ENCODE measurements at places on chromosomes 16 and 17. TPM values are rescaled to one million over a fixed set of nuclear protein-coding genes. Genes with fewer than 3 reads are reported as not detected.

GRCh38 chr16:31242206-31242605 lies 17.6 kb upstream of the ITGAM start:
- no peak overlapping the region for H3K4me3 ChIP-seq
- no peak for DNase-seq
- no peaks in the 10 kb centered on the region for H3K27me3 ChIP-seq
- no peaks in the 10 kb centered on the region for H3K36me3 ChIP-seq

GRCh38 chr17:81558941-81559806 lies 7.0 kb upstream of the FAAP100 start:
- DNase-seq = peak; percentile 61
- H3K4me1 ChIP-seq = no peaks in the 10 kb centered on the region
- H3K27me3 ChIP-seq = no peaks in the 10 kb centered on the region
- H3K36me3 ChIP-seq = peaks cover 18% of the 10 kb centered on the region

- no peaks in the 10 kb centered on the region for H3K36me3 ChIP-seq
- peak overlapping the region; percentile 73 for H3K4me3 ChIP-seq
- H3K27me3 ChIP-seq = no peaks in the 10 kb centered on the region
Observed at GRCh38 chr17:45052052-45052772, 780 bp upstream of the DCAKD start.

The MC1R gene
- total RNA-seq = 2.9 TPM

DNA sequence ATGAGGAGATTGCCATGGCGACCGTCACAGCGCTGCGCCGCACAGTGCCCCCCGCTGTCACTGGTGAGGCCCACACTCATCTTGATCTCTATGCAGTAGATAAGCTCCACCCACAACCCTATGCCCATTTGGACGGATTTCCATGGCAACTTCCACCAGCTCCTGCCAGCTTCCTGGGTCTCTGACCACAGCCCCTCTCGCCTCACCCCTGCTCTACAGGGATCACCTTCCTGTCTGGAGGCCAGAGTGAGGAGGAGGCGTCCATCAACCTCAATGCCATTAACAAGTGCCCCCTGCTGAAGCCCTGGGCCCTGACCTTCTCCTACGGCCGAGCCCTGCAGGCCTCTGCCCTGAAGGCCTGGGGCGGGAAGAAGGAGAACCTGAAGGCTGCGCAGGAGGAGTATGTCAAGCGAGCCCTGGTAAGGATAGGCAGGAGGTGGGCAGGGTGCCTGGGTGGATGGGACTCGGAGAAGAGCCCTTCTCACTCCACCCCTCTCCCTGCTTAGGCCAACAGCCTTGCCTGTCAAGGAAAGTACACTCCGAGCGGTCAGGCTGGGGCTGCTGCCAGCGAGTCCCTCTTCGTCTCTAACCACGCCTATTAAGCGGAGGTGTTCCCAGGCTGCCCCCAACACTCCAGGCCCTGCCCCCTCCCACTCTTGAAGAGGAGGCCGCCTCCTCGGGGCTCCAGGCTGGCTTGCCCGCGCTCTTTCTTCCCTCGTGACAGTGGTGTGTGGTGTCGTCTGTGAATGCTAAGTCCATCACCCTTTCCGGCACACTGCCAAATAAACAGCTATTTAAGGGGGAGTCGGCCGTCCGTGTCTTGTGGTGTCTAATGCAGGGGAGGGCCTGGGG lies 4.3 kb downstream of the ALDOA start:
- H3K27me3 ChIP-seq = no peaks in the 10 kb centered on the region
- no peak overlapping the region for H3K4me3 ChIP-seq
- H3K4me1 ChIP-seq = peaks cover 5% of the 10 kb centered on the region
- H3K36me3 ChIP-seq = peaks cover 33% of the 10 kb centered on the region
- DNase-seq = no peak

GRCh38 chr17:29090108-29090507 lies 47.2 kb downstream of the PIPOX start:
- H3K27ac ChIP-seq = no peak overlapping the region
- no peaks in the 10 kb centered on the region for H3K27me3 ChIP-seq
- no peak for DNase-seq
- peaks cover 15% of the 10 kb centered on the region for H3K4me1 ChIP-seq

The KRT13 gene
- not detected for total RNA-seq

The TEX19 gene
- 1.1 TPM for total RNA-seq

The TLE7 gene
- total RNA-seq = 2.5 TPM
